Fibroblast of pulmonary artery (primary cell): ENCODE measurements at places on chromosomes 13 and 19.

- no peak for DNase-seq
Measured at GRCh38 chr13:49464085-49464484, 20.0 kb downstream of the SETDB2 start.

DNA sequence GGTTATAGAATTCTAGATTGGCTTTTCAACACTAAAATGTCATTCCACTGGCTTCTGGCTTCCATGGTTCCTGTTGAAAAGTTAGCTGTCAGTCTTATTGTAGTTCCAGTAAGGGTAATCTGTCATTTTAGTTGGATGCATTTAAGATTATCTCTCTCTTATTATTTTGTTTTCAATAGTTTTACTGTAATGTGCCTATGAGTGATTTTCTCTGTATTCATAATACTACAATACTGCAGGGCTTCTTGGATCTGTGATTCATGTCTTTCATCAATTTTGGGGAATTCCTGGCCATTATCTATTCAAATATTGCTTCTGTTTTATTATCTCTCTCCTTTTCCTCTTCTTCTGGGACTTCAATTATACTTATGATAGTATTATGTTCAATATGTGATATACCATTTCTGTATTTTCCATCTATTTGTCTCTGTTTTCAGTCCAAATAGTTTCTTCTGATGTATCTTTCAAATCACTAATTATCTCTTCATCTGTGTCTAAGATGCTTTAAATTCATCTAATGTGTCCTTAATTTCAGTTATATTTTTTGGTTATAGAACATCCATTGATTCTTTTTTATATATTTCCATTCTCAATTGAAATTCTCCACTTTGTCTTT, 101.5 kb downstream of the KCTD15 start:
- DNase-seq = no peak

- DNase-seq = no peak
Measured at GRCh38 chr13:32262165-32262564, 53.0 kb downstream of the ZAR1L start.

DNA sequence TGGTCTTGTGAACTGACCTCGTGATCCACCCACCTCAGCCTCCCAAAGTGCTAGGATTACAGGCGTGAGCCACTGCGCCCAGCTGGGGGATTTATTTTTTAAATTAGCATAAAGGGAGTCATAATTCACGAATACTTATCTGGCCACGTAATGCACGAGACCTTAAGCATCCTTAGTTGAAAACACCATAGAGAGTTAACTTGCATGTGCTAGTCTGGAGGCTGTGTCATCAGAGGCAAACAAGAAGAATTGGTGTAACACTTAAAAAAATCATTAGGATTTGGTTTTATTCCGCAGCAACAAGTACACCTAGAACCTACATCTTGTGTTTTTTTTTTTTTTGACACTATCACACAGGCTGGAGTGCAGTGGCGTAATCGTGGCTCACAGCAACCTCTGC, 19.1 kb downstream of the KLF5 start:
- no peak for DNase-seq

DNA sequence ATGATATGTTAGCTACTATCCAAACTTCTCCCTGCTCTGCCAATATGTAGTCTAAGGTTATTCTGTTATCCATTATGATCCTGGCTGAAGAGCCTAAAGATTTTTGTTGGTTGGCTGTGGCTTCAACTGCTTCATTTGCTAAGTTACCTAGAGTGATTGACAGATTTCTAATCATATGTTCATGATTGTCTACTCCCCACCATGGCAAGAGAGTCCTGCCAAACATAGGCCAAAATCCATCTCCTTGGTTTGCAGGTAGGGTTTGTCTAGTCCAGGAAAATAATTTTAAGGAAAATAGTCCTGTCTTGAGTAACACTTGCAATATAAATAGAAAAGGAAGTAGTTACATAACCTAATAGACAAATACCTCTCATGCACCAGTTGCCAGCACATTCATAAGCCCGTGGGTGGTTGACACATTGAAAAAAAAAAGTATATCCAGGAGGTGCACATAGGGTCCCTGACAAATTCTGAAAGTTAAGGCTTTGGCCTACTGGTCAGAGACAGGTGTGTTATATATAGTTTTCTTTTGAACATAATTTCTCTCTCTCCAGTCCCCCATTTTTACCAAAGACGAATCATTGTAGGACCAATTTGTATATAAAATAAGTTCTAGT, 5.4 kb upstream of the CBY2 start:
- DNase-seq = peak; percentile 3

DNA sequence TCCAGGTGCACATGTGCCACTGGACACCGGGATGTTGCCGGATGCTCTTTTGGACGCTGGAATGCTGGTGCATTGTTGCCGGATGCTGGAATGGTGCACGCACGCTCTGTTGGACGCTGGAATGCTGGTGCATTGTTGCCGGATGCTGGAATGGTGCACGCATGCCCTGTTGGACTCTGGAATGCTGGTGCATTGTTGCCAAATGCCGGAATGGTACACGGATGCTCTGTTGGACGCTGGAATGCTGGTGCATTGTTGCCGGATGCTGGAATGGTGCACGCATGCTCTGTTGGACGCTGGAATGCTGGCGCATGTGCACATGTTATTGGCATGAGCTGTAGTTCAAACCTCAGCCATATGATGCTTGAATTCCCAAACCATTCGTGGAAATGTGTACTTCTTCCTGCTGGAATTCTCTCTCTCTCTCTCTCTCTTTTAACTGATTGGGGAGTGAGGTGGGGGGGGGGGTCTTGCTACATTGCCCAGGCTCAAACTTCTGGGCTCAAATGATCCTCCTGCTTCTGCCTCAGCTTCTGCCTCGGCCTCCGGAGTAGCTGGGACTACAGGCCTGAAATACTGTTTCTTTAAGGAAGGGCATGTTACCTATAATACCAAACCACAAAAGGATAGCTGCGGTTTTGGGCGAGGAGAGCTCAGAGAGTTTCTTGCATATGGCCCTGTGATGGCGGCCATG, 1.2 kb upstream of the MCF2L start:
- no peak for DNase-seq

DNA sequence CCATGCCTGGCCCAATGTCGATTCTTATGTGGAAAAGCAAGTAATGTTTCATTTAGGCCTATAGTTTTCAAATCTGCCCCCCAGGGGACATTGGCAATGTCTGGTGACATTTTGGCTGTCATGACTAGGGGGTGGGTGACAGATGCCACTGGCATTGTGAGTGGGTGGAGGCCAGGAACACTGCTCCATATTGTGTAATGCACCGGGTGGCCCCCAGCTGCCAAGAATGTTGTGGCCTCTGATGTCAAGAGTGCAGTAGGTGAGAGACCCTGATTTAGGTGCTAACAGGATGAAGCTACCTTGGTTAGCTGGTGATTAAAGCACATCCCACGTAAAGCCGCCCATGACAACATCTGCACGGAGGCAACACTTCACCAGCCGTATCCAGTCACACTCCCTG, 10.8 kb downstream of the C19orf44 start:
- DNase-seq = no peak

DNA sequence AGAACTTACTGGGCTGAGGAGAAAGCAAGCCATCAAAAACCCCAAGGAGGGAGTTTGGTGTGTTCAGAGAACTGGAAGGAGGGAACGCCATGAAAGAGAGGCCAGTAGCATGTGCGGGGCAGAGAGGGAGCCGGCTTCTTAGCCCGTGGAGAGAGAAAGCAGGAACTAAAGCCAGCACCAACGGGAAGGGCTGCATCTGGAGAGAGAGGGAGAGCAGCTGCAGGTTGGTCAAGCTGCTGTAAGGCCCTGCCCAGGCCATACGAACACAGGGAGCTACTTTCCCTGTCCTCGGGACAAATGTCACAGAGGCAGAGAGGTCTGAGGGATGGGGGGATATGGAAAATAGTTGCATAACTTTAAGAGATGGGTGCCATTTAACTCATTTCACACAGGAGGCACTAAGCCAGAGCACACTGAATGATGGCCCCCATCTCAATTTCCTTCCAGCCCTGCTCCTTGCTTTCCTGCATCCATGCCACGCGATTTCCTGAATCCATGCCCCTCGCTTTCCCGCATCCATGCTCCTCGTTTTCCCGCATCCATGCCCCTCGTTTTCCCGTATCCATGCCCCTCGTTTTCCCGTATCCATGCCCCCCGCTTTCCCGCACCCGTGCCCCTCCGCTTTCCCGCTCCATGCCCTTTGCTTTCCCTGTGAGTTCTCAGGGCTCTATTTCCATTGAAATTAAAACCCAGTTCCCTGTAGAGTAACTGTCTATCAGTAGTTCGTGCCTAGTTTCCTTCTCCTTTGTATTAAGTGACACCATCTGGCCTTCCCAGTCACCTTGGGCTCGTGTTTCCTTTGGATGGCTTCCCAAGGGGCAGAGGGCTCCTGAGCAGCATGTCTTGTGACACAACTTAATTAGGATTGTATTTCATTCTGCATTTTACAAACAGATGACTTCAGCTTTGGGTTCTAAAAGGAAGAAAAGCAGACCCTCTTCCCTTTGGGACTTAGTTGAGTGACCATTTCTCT, 31.5 kb upstream of the TPT1 start:
- DNase-seq = no peak

DNA sequence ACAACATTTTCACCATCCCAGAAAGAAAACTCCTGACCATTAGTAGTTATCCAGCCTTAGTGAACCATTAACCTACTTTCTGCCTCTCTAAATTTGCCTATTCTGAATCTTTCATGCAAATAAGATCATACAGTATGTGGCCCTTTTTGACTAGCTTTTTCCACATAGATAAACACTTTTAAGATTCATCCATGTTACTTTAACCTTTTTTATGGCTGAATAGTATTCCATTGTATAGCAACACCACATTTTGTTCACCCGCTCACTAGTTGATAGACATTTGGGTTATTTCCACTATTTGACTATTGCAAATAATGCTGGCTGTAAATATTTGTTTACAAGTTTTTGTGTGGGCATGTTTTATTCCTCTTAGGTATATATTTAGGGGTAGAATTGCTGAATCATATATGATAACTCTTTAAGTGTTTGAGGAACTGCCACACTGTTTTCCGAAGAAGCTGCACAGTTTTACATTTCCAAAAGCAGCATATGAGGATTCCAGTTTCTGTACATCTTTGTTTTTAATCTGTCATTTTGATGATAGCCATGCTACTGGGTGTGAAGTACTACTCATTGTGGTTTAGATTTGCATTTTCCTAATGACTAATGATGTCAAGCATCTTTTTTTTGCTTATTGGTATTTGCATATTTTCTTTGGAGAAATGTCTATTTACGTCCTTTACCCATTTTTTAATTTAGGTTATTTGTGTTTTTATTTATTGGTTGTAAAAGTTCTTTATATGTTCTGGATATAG, 17.1 kb downstream of the COG6 start:
- DNase-seq = no peak
